ENCODE measurements at places on chromosomes 5 and 9. TPM values are rescaled to one million over a fixed set of nuclear protein-coding genes. Genes with fewer than 3 reads are reported as not detected.

GRCh38 chr5:177367323-177367848, 9.7 kb downstream of the RGS14 start:
- no peak for DNase-seq
- no peak overlapping the region for H3K4me3 ChIP-seq
- H3K36me3 ChIP-seq, result peaks cover 65% of the 10 kb centered on the region
- no peaks in the 10 kb centered on the region for H3K27me3 ChIP-seq
- H3K4me1 ChIP-seq, result peaks cover 50% of the 10 kb centered on the region
- H3K27ac ChIP-seq, result no peak overlapping the region

GRCh38 chr5:45643056-45643455, 53.1 kb downstream of the HCN1 start:
- no peak overlapping the region for H3K27ac ChIP-seq
- H3K4me3 ChIP-seq, result no peak overlapping the region
- no peaks in the 10 kb centered on the region for H3K27me3 ChIP-seq
- no peaks in the 10 kb centered on the region for H3K36me3 ChIP-seq
- no peak for DNase-seq
- no peaks in the 10 kb centered on the region for H3K4me1 ChIP-seq

Gene IL9
- not detected for total RNA-seq

DNA sequence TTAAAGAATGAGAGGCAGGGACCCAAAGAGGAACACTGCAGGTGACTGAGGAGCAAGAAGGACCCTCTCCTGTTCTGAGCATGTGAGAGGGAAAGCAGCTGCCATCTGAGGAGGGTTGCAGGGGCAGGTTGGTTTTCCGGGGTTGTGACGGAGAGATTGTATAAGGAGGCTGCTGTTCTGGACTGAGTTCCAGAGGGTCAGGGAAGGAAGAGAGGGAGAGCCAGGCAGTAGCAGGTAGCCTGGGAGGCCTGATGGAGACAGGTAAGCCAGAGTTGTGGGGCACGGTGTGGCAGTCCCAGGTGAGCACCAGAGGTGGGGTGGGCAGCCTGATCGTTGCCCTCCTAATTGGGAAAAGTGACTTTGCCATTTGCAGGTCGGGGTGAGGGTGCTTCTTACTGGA, 9.8 kb downstream of the CCT5 start:
- no peak overlapping the region for H3K27ac ChIP-seq
- H3K4me1 ChIP-seq, result no peaks in the 10 kb centered on the region
- H3K27me3 ChIP-seq, result no peaks in the 10 kb centered on the region
- H3K36me3 ChIP-seq, result peaks cover 95% of the 10 kb centered on the region

GRCh38 chr5:127634007-127634406, 14.9 kb upstream of the CTXN3 start:
- DNase-seq, result no peak
- no peaks in the 10 kb centered on the region for H3K4me1 ChIP-seq
- H3K36me3 ChIP-seq, result no peaks in the 10 kb centered on the region
- H3K27ac ChIP-seq, result no peak overlapping the region
- no peak overlapping the region for H3K4me3 ChIP-seq

- no peaks in the 10 kb centered on the region for H3K36me3 ChIP-seq
- H3K27ac ChIP-seq, result no peak overlapping the region
- no peak for DNase-seq
These were observed 122.9 kb downstream of the CAVIN4 start for GRCh38 chr9:100700689-100701318.

DNA sequence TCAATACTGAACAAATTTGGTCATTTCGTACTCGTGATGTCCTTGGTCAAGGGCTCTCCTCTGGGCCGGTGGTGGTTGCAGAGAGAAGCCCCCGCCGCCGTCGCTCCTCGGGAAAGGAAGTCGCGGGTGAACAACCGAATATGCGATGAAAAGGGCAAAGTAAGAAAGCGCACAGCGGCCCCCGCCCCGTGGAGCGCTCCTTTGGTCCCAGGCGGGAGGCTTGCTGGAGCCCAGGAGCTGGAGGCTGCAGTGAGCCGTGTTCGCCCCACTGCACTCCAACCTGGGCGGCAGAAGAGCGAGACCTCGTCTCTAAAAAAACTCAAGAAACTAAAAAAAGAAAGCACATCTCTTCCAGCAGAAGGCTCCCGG, 108.4 kb upstream of the LARP1 start:
- peaks cover 15% of the 10 kb centered on the region for H3K4me1 ChIP-seq
- no peaks in the 10 kb centered on the region for H3K27me3 ChIP-seq
- no peak for DNase-seq
- H3K4me3 ChIP-seq, result peak overlapping the region; percentile 23
- H3K36me3 ChIP-seq, result no peaks in the 10 kb centered on the region
- no peak overlapping the region for H3K27ac ChIP-seq

GRCh38 chr9:101247297-101247696, 137.5 kb downstream of the BAAT start:
- no peaks in the 10 kb centered on the region for H3K36me3 ChIP-seq
- H3K4me3 ChIP-seq, result no peak overlapping the region
- no peak for DNase-seq
- H3K27me3 ChIP-seq, result no peaks in the 10 kb centered on the region
- H3K27ac ChIP-seq, result no peak overlapping the region

DNA sequence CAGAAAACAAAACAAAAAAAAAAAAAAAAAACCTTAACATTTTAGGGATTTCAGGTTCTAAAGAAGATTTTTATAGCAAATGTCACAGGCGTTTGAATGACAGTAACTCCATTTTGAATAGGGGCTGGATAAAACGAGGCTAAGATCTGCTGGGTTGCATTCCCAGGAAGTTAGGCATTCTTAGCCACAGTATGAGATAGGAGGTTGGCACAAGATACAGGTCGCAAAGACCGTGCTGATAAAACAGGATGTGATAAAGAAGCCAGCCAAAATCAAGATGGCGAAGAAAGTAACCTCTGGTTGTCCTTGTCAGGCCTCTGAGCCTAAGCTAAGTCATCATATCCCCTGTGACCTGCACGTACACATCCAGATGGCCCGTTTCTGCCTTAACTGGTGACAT, 425.6 kb upstream of the PTPRD start:
- H3K27ac ChIP-seq, result no peak overlapping the region
- no peaks in the 10 kb centered on the region for H3K27me3 ChIP-seq
- no peak overlapping the region for H3K4me3 ChIP-seq
- DNase-seq, result no peak
- no peaks in the 10 kb centered on the region for H3K4me1 ChIP-seq
- H3K36me3 ChIP-seq, result no peaks in the 10 kb centered on the region

Gene CNTFR
- total RNA-seq, result not detected

GRCh38 chr9:91954841-91955471, 4.9 kb upstream of the ROR2 start:
- peaks cover 20% of the 10 kb centered on the region for H3K27me3 ChIP-seq
- H3K27ac ChIP-seq, result no peak overlapping the region
- H3K4me1 ChIP-seq, result peaks cover 5% of the 10 kb centered on the region
- H3K4me3 ChIP-seq, result no peak overlapping the region
- peak; percentile 17 for DNase-seq

DNA sequence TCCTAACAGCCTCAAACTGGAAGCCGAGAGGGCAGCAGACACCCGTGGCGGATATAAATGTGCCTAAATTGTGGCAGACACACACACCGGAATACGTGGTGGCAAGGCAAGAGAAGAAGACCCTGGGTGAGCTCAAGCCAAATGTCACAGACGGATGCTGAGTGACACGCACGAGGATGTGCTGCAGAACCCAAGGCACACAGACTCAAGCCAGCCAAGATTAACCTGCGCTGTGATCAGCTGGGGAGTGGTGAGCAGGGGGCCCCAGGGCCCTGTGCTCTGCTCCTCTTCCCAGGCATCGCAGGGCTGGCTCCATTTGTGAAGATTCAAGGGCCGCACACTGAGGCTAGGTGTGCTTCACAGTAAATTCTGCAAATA, 16.4 kb downstream of the SEMA4D start:
- H3K36me3 ChIP-seq, result peaks cover 10% of the 10 kb centered on the region
- no peaks in the 10 kb centered on the region for H3K27me3 ChIP-seq
- peaks cover 82% of the 10 kb centered on the region for H3K4me1 ChIP-seq
- H3K27ac ChIP-seq, result peak overlapping the region; percentile 48
- peak; percentile 71 for DNase-seq

DNA sequence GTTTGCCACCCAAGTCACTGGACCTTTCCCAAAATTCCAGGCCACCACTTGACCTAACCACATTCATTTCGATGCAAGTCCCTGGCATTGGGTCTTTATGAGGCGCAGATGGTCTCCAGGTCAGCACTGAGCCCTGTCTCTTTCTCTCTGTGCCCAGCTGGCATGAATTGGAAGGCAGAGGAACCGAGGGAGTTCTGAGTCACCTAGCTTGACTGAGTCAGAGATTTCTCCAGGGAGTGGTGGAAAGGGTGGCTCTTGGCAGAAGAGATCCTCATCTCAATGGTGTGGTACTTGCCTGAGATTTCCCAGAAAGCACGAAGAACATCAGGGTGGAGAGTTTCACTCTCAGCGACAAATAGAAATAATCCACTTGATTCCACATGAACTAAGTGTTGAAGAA, 43.8 kb downstream of the WDR36 start:
- no peaks in the 10 kb centered on the region for H3K36me3 ChIP-seq
- H3K4me1 ChIP-seq, result no peaks in the 10 kb centered on the region
- no peak for DNase-seq
- H3K27ac ChIP-seq, result no peak overlapping the region

DNA sequence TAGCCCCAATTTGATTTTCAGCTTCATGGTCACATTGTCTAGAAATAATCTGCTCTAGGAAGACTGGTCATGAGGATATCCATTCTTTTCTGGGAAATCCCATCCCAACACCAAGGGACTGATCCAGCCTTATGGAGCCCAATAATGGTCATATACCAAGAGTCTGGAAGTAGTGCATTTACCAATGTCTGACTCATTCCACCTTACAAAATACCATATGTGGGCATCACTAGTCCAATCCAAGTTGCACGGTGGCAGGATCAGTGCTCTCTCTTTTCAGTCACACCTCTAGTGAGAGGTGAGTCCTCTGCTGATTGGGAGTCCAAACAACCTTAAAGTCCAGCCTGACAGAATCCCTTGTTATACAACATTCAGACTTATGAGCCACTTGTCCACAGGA, 73.7 kb downstream of the FEM1C start:
- no peak overlapping the region for H3K27ac ChIP-seq
- no peaks in the 10 kb centered on the region for H3K36me3 ChIP-seq
- no peaks in the 10 kb centered on the region for H3K27me3 ChIP-seq
- H3K4me1 ChIP-seq, result no peaks in the 10 kb centered on the region

GRCh38 chr5:156815988-156816599, 34.0 kb upstream of the PPP1R2B start:
- no peaks in the 10 kb centered on the region for H3K4me1 ChIP-seq
- H3K27ac ChIP-seq, result no peak overlapping the region
- no peaks in the 10 kb centered on the region for H3K36me3 ChIP-seq
- H3K4me3 ChIP-seq, result no peak overlapping the region

- no peak for DNase-seq
- H3K36me3 ChIP-seq, result peaks cover 12% of the 10 kb centered on the region
- H3K4me1 ChIP-seq, result no peaks in the 10 kb centered on the region
- H3K27me3 ChIP-seq, result no peaks in the 10 kb centered on the region
These were observed 29.0 kb upstream of the MYORG start for GRCh38 chr9:34405719-34406118.

DNA sequence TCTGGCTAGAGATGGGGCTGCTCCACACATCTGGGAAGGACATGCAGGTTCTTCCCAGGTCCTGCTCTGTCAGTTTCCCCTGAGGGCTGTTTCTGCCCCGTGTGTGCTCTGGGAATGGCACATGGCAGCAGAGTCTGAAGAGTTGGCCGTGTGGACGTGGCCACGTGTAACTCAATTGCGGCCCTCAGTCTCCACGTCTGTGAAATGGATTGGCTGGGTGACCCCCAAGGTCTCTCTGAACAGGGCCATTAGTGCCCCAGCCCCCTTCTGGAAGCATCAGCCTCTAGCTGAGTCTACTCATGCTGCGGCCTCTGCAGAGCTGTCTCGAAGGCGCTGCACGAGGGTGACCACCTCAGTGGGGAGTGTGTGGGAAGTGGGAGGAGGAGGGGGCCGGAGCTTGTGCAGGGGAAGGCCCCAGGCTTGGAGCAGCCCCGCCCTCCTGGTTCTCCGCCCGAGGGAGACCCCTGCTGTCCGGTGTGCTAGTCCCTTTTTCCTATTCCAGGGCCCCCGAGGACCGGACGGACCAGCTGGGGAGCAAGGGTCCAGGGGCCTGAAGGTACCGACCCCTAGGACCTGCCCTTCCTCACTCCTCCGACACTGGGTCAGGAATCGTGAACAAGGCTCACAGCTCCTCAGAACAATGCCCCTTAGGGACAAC, 58.9 kb upstream of the ORM1 start:
- no peaks in the 10 kb centered on the region for H3K36me3 ChIP-seq
- no peak for DNase-seq
- H3K4me3 ChIP-seq, result no peak overlapping the region
- no peaks in the 10 kb centered on the region for H3K4me1 ChIP-seq

GRCh38 chr9:84754881-84755280, 85.4 kb downstream of the NTRK2 start:
- DNase-seq, result no peak
- no peak overlapping the region for H3K27ac ChIP-seq
- no peaks in the 10 kb centered on the region for H3K4me1 ChIP-seq
- no peak overlapping the region for H3K4me3 ChIP-seq

Gene APBA1
- total RNA-seq, result 0.13 TPM

- H3K27ac ChIP-seq, result no peak overlapping the region
- peaks cover 4% of the 10 kb centered on the region for H3K36me3 ChIP-seq
These were observed 24.8 kb downstream of the IL6ST start for GRCh38 chr5:55969956-55970355.

Gene FBP1
- total RNA-seq, result 14.0 TPM

DNA sequence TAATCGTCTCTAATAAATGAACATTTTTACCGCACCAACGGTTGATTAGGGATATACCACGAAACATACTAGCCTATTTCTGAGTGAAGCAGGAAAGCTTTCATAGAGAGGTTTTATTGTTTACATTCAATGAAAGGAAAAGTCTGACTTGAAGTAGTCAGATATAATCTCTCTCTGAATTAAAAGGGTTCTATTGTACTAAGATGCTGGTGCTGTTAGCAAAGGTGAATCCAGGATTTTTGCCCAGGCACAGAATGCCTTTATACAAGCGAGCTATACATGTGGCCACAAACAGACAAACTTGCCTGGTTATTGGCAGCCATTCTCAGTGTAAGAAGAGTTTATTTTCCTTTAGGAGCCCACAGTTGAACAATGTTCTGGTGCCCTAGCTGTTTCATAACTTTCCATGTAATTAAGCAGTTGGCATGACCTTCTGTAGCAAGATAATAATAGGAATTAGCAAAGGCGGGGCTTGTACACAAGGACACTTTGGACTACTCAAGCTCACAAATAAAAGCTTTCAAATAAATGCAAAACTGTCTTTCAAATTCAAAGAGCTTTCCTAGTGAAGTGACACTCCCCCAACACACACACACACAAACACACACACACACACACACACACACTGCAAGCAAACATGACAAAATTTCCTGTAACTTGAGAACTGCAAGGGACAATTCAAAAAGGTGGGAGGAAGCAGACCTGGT, 198.7 kb upstream of the MAP3K1 start:
- no peak for DNase-seq
- H3K36me3 ChIP-seq, result no peaks in the 10 kb centered on the region
- no peak overlapping the region for H3K27ac ChIP-seq
- no peaks in the 10 kb centered on the region for H3K27me3 ChIP-seq
- H3K4me1 ChIP-seq, result peaks cover 18% of the 10 kb centered on the region
- H3K4me3 ChIP-seq, result no peak overlapping the region

Gene PHYHD1
- 5.4 TPM for total RNA-seq

- H3K36me3 ChIP-seq, result no peaks in the 10 kb centered on the region
- H3K27me3 ChIP-seq, result no peaks in the 10 kb centered on the region
- H3K4me1 ChIP-seq, result no peaks in the 10 kb centered on the region
- no peak overlapping the region for H3K27ac ChIP-seq
- H3K4me3 ChIP-seq, result no peak overlapping the region
These were observed 12.4 kb upstream of the MEIKIN start for GRCh38 chr5:131957721-131958441.

Gene PTBP3
- total RNA-seq, result 156 TPM

Data from natural killer cell (primary cell).